ENCODE measurements at places on chromosomes 11 and 22.

- no peak for DNase-seq
Observed at GRCh38 chr22:34096770-34097169, 176.5 kb upstream of the LARGE1 start.

DNA sequence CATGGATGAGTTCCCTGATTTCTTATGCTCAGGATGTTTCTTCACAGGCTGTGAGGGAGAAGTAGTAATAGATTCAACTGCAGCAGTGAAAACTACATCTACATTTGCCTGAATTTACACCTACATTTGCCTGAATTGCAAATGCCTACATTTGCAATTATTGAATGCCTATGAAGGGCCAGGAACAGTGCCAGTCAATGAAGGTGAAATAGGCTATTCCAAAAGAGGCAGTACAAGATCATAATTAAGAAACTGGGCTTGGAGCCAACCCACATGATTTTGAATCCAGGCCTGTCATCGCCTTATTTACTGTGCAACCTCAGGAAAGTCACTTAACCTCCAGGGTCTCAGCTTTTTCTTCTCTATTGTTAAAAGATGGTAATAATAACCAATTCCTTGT is 1353.3 kb downstream of the FAM181B start:
- no peak for DNase-seq

- DNase-seq = no peak
Observed at GRCh38 chr11:134152696-134153095, 71.1 kb downstream of the NCAPD3 start.

DNA sequence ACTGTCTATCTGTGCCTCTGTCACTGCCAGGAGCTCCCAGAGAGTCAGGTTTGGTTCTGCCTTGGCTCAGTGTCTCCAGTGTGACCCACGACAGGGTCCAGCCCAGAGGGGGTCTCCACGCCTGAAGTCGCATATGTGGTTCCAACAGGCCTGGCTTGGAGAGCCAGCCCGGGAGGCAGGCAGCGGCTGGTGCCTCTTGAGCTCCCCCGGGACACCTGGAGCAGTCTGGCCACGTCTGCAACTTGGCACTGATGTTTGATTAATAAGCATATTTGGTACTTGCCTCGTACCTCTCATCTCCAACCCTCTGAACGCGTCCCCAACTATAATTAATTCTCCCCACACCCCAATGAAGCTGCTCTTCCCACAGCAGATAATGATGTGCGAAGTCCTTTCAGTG is 31.7 kb upstream of the SHISAL1 start:
- no peak for DNase-seq

DNA sequence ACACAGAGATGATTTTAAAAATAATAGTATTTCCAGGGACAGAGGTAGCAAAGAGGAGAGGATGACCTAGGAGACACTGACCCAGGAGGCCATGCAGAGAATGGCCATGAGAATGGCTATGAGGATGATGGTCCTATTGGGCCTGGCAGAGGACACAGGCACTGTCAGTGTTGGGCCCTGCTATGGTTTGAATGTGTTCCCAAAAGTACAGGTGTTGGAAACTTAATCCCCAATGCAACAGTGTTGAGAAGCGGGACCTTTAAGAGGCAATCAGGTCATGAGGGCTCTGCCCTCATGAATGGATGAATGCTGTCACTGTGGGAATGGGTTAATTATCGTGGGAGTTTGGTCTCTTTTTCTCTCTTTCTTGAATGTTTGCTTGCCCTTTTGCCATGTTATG is 61.6 kb downstream of the KCNC1 start:
- no peak for DNase-seq

- DNase-seq = no peak
Observed at GRCh38 chr22:48369789-48370507, 1457.7 kb downstream of the BRD1 start.
